NCI-H1417 treated with DMSO at 0.1 percent for 48 hours (cell line): ENCODE measurements at places on chromosomes 4 and X.

- DNase-seq: no peak
Measured at GRCh38 chr4:2393353-2394270, 24.8 kb downstream of the ZFYVE28 start.

- DNase-seq: no peak
Measured at GRCh38 chrX:8404471-8404870, 60.2 kb upstream of the VCX3B start.

- no peak for DNase-seq
Measured at GRCh38 chr4:168506014-168506413, 9.2 kb downstream of the PALLD start.

DNA sequence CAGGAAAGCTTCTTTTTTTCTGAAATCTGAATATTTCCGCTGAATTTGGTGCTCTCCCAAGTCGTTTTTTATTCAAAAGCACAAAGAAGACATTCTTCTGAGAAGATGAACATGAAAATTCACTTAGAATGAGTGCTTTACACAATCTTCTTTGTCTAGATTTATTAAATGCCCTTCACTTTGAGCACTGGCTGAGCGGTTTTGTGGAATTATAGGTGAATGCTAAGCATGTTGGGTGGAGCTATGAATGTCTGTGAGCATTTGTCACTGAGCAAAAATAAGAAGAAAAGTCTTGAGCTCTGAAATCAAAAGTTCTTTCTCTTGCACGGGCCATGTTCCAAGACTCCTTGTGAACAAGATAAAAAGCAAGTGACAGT is 13.1 kb downstream of the GASK1B start:
- DNase-seq: no peak

DNA sequence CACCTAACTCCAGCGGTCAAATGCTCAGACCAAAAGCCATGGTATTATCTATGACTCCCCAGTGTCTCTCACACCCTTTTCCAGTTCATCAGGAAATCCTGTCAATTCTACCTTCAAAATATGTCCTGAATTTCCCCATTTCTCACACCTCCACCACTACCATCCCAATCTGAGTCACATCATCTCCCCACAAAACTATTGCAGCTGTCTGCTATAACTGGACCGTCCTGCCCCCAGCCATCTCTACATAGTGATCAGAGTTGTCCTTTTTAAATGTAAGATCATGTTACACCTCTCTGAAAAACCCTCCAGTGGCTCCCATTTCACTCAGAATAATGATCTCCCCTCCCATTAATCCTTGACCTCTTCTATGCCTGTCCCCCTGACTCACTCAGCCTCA is 6.8 kb upstream of the ODAPH start:
- no peak for DNase-seq

GRCh38 chr4:144494280-144494679 is 151.7 kb upstream of the HHIP start:
- no peak for DNase-seq

DNA sequence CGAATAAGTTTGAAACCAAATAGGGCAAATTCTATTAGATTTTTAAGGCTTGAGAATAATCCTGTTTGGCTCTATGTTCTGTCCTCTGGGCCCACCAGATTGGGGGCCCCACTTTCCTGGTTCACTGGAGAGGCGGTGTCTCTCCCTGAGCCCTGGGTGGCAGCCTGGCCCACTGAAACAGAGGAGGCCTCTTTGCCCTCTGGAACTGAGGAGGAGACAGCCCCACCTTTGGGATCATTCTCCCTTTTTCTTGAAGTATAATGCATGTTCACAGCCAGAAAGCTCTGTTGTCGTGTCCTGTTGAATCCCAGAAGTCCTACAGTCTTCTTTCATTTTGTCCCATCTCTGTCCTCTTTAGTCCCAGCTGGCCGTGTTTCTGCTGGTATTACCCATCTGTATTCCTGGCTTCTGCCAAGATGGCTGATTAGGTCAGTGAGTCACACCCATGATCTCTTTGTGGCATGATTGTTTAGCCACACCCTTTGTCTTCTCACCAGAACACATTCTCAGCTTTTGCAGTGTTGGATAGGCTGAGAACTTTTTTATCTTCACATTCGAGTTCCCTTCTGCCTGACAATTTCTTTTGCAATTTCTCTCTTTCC is 8.1 kb upstream of the TBC1D25 start:
- no peak for DNase-seq

GRCh38 chr4:122788935-122789334 is 37.7 kb upstream of the FGF2 start:
- no peak for DNase-seq

- no peak for DNase-seq
Measured at GRCh38 chrX:40945361-40945713, 139.9 kb upstream of the USP9X start.

GRCh38 chrX:13903405-13903804 is 86.5 kb upstream of the GPM6B start:
- no peak for DNase-seq

- no peak for DNase-seq
Measured at GRCh38 chr4:152634110-152634760, 45.6 kb downstream of the TMEM154 start.

DNA sequence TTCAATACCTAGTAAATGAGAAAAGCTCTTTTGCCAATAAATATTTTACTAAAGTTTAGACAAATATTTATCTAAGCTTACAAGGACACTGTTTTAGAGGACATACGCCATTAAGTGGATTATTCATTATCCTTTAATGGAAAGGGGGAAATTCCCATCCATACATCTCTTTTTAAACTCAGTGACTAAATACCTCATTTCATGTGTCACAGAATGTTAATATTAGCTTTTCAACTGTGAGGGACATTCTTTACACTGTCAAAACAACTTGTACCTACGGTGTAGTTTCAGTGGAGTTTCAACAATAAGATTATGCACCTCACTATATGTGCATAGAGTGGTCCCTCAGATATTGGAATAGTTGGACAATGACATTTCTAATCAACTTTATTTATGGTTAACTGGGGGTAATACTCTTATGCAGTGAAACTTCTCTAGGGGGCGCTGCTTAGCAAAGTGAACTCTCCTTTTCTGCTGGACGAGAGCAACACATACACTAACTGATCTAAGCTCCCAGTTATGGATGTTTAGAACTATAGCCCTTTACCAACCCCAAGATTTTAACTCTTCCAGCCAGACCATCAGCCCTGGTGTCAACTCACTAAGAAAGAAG is 9.7 kb downstream of the HS6ST2 start:
- no peak for DNase-seq

DNA sequence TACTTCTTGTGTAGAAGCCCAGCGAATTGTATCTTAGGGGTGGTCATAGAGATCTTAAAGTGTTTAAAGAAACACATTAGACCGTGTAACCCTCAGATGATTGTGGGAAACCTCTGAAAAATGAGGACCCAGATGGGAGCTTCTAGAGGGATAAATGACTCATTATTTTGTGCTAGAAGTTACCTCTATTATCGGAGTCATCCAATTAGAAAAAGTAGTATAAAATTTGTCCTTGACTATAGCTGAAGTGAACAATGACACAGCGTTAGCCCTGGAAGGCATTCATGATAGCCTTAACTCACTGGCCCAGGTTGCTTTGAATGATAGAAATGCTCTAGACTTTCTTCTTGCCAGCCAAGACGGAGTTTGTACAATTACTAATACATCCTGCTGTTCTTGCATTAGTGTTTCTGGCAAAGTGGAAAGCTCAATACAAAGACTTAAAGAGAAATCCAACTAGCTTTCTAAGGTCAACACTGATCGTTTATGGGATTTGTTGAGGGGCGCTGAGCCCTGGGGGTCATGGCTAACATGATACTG is 178.9 kb upstream of the VEGFC start:
- DNase-seq: no peak

DNA sequence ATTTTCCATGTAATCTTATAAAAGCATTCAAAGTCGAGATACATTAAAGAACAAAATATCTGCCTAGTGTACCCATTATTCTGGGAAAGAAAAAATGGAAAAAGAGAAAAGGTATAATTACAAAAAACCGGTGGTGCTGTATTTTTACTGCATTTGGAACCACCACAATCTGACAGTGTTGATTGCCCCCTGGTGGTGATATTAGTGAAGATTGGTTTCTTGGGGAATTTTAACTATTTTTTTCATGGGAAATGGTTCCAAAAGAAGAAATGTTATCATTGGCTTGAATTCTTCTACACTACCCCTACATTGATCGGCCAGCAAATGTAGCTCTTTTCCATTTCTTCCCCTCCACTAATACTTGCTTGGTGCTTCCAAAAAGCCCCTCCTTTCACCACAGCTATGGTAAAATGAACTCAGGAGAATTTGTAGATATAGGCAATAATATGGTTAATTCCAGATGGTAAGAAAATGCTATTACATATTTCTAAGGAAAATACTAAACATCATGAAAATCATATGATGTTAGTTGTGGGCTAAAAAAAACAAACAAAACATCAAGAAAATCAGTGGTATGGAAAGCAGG is 50.0 kb downstream of the COX18 start:
- DNase-seq: no peak

- no peak for DNase-seq
Measured at GRCh38 chrX:108516184-108516583, 76.5 kb downstream of the COL4A5 start.

- DNase-seq: no peak
Measured at GRCh38 chr4:1195109-1195671, 22.8 kb upstream of the SPON2 start.

DNA sequence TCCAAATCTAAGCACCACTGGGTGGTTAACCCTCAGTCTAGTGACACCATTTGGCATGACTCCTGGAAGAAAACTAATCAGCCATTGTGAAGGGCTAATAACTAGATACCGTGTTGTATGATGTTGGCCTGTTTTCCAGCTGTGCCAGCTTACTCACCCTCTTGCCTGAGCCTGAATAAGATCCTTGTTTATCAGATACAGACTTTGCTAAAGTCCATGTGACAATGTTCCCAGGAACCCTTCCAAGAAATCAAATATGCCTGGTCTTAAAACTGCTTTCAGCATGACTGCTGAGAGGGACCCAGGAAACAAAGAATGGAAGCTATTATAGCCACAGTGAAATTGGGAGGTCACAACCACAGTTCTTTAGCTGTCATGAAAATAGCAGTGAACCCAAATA is 640.8 kb upstream of the INTU start:
- DNase-seq: no peak

- no peak for DNase-seq
Measured at GRCh38 chr4:36310793-36311192, 29.4 kb downstream of the DTHD1 start.

DNA sequence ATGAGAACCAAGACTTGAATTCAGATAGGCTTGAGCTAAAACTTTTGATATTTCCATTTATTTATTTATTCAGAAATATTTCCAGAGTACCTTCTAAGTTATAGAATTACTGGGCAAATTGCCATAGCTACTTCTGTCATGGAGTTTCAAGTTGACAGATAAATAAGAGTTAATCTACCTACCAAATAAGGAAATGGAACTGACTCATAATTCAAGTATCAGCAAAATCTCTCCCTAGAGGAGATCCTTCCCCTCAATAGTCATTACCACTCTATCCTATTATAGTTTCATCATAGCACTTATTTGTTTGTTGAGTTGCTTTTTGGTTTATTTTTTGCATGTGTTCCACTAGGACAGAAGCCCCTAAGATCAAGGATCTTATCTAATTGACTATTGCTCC is 48.8 kb upstream of the CCSER1 start:
- DNase-seq: no peak

DNA sequence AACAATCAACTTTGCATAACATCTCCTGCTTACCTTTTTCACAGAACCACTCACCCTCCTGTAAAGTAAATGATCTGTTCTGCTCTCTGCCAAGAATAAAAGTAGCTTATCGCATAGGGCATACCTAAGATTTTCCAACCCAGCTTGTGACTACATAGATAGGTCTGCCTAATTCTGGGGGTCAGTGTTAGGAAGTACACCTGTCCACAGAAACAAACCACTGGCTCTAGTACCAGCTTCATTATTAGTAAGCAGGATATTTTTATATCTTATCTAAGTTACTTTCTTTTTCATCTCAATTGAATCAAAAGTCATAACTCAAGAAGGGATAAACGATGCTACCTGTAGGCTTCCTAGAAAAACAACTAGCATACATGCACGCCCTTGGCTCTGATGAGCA is 23.8 kb downstream of the CXCL1 start:
- no peak for DNase-seq
